ENCODE measurements at places on chromosomes 7 and 10.

GRCh38 chr7:157032128-157032527 is 21.7 kb upstream of the MNX1 start:
- DNase-seq, result no peak

DNA sequence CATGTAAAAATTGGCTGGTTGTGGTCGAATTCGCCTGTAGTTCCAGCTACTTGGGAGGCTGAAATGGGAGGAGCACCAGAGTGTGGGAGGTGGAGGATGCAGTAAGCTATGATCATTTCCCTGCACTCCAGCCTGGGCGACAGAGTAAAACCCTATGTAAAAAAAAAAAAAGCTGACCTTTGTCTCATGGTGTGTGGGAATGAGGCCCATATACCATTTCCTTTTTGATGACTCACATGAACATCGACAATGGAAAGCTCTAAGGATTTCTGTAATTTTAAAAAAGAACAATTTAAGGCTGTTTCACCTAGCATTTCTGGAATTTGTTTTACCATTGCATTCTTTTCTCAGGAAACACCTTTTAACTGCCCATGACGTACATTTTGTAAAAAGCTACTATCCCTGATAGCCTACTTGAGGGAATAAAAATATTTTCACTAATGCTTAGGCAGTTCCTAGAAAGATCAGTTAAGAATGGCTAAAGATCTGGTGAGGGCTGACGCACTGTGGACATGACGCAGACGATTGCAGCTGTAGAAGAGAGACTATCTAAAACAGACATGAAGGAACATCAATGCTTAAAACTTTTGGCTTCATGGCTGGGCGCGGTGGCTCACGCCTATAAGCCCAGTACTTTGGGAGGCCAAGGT is 400.6 kb upstream of the IGFBP3 start:
- DNase-seq, result no peak

DNA sequence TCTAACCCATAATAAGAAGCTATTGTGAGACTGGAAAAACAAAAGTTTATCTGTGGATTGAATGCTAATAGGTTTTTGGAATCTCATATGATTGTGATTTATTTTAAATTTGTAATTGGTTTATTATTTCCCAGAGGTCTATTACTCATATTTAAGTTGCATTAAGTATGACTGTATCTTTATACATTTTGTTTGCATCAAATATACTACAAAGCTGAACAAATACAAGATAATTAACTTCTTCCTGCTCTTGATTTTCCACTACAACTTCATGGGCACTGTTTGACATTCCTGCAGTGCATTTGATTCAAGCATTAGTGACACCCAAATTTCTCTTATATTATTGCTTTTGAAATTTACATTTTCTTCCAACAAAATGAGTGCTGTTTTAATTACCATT is 303.8 kb upstream of the LRRTM3 start:
- no peak for DNase-seq

- DNase-seq, result peak; percentile 43
Observed at GRCh38 chr7:102080434-102081243, 206.0 kb upstream of the SH2B2 start.

GRCh38 chr10:114655671-114656070 is 2.4 kb downstream of the ABLIM1 start:
- no peak for DNase-seq

DNA sequence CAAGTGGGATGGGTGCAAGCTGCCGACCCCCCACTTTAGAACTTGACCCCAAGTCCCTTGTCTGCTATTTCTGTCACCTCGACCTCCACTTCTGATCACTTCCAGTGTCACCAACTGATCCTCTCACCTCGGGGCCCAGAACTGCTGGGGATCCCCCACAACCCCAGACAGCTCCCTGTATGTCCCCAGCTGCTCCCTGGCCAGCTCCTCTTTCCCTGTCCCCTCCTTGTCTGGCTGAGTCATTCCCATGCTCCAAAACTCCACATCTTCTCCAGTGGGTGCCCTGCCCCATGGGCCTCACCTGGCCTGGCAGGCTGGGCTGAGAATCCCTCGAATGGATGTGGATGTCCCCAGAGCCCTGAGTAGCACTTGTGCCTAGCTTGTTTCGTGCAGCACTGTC is 154.3 kb upstream of the PCBD1 start:
- peak; percentile 59 for DNase-seq

GRCh38 chr7:132158166-132158565 is 418.1 kb downstream of the PLXNA4 start:
- no peak for DNase-seq

- DNase-seq, result no peak
Observed at GRCh38 chr10:29658984-29659965, 24.5 kb upstream of the SVIL start.

DNA sequence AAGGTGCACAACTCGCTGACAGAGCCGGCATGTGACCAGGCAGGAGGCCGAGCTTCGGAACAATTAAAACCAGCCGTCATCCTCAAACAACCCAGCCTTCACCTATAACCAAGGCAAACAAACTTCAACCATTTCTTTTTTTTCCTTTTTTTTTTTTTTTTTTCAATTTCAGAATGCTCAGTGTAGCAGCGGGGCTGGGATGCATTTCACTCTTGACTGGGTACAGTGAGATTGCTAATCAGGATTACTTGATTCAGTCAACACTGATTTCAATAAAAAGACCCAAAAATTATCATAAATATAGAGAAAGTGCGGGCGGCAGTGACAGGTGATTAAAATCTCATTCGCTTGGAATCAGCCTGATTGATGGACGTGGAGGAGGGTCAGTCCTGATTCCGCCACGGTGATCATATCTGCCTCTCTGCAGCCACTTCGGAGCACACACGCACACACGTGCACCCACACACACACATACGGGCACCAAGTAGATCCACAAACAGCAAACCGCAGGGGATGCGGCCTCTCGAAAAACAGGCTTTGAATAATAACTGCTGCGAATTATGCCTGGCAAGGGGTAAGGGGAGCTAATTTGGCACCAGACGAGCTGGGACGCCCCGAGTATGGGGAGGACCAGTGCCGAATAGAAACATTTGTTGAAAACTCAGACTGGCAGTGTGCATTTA is 31.2 kb downstream of the EBF3 start:
- DNase-seq, result peak; percentile 48

- no peak for DNase-seq
Observed at GRCh38 chr10:60389413-60390025, at the start of gene ANK3. Gene ANK3 (minus strand): TSS chr10:60389875. CDS start chr10:60389538, 337 bp downstream.

- no peak for DNase-seq
Observed at GRCh38 chr10:17041626-17042520, 87.7 kb downstream of the CUBN start.

- DNase-seq, result no peak
Observed at GRCh38 chr10:3588346-3588745, 196.7 kb downstream of the KLF6 start.

GRCh38 chr7:65974876-65975275 is 7.1 kb downstream of the GUSB start:
- DNase-seq, result no peak

- no peak for DNase-seq
Observed at GRCh38 chr10:110967645-110968044, 48.2 kb downstream of the SHOC2 start.

DNA sequence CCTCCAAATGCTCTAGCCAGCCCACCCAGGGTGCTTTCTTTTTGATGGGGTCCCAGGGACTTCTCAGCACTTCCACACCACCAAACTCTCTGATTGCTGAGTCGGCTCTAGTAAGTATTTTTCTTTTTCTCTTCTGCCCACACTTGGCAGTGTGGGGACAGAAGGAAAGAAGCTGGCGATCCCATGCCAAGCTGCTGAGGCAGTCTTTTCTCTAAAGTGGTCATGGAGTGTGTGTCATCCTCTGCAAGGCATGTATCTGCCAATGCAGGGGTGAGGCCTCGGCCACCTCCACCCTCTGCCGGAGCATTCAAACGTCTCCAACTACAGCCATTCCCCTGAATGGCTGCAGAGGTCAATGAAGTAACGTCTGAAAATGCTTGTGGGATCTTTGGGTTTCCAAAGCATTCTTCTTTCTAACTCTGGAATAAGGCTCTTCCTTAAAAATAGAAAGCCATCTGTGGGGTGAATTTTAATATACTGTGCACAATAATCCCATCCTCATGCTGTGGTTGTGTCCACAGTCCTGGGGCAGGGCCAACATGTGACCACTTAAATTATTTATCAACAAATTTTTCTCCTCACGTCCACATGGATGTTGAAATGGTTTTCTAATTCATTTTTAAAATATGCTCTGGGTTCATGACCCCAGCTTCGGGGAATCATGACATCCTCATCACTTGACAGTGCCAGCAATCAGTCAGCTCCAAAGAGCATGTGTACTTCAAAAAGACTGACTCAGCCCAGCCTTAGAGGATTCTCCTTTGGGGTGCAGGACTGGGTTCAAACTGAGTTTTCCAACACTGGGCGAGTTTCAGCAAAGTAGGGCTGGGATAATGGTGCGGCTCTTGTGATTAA is 171.3 kb upstream of the ITGB1 start:
- no peak for DNase-seq

GRCh38 chr7:77538281-77539212 is 1.5 kb downstream of the PTPN12 start:
- peak; percentile 83 for DNase-seq

GRCh38 chr7:2241580-2242540 is at the start of the genes MRM2 and NUDT1:
Gene MRM2 (minus strand): TSS chr7:2242205. CDS start chr7:2242169, 36 bp downstream.
Gene NUDT1 (plus strand): TSS chr7:2242226. CDS start chr7:2244575, 2,349 bp downstream.
- peak; percentile 94 for DNase-seq

GRCh38 chr7:156055206-156055822 is 243.1 kb upstream of the SHH start:
- no peak for DNase-seq

DNA sequence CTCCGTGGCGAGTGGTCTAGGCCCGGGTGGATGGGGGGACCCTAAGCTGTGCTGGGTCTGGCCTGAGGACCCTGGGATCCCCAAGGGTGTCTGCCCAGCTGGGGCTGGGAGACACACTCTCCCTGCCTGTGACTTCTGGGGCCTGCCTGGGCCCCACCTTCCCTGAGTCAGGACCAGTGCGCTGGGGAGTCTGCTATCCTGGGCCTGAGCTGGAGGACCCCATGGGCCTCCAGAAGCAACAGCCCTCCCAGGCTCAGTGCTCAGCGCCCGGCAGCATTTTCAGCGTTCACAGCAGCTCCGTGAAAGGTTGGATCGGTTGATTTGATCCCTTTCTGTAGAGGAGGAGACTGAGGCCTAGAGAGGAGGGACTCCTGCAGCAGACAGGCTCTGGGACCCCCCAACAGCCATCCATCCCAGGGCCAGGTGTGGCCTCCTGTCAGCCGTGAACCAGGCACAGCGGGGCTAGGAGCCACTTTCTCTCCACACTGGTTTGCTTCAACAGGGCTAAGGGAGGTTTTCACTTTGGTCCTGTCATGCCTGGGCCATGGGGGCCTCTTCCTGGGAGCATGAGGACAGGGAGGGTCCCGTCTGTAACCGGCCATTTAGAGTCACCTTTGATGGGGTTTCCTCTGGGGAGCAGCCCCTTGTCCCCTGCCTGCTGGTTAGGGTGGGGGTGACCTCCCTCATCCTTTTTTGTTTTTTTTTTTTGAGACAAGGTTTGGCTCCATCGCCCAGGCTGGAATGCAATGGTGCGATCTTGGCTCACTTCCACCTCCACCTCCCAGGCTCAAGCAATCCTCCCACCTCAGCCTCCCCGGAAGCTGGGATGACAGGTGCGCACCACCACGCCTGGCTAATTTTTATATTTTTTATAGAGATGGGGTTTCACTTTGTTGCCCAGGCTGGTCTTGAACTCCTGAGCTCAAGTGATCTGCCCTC is 12.4 kb downstream of the FOXL3 start:
- DNase-seq, result peak; percentile 41
